ENCODE measurements at places on chromosomes 2 and 18.

DNA sequence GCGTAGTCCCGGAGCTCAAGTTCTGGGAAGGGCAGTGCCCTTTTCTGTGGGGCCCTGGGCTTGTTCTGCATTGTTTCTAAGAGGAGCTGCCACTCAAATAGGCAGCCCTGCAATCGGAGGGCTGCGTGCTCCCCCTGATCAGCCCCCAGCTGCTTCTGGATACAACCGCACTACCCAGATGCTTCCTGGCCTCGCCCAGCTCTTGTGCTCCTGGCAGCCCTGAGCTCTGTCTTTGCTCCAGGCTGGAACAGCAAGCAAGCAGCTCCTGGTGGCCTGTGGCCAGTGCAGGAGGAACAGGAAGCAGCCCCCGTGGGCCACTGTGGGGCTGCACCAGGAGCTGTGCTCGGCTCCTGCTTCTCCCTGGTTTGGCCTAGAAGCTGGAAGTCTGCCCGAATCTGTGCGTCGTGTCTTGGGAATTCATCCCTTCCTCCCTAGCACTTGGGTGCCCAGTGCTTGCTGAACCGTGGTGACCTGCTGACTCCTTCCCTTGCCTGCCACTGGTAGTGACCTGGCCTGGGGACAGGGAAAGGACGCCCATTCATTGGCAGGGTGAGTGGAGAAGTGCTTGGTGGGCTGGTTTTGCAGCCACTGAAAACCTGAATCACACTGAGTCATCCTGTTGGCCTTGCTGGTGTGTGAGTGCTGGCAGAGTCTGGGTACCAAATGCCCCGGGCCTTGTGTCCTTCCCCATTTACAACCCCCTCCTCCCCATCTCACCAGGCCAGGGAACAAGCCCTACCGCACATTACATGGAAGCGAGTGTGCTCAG is 27.3 kb upstream of the NTSR2 start:
- peak; percentile 74 for DNase-seq

GRCh38 chr2:45736757-45737704 is 85.6 kb downstream of the PRKCE start:
- no peak for DNase-seq

GRCh38 chr2:194686569-194686968 is 970.5 kb upstream of the SLC39A10 start:
- no peak for DNase-seq

- no peak for DNase-seq
These were observed 718.8 kb downstream of the DPP10 start for GRCh38 chr2:115161081-115161770.

GRCh38 chr2:41782306-41783158 is 265.3 kb upstream of the PKDCC start:
- no peak for DNase-seq

- DNase-seq: no peak
These were observed 99.2 kb upstream of the SLC8A1 start for GRCh38 chr2:40551081-40551480.

DNA sequence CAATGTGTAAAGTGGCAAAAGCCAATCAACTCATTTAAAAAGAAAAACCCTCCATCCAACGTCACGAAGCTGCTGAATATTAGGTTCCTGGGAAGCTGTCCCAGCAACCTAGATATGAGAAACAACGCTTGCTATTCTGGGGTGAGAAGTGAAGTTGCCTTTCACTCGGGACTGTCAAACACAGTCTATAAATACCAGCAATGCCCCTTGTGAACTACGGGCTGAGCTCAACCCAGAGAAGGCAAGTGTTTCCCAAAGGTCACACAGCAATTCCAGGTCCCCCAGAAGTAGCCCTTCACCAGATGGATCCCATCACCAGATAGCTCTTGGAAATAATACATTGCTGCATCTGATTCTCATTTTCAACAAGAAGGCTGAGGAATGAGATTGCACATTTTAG is 67.9 kb downstream of the BCL11A start:
- DNase-seq: no peak

- no peak for DNase-seq
These were observed 48.4 kb upstream of the NEMP2 start for GRCh38 chr2:190582736-190583506.

DNA sequence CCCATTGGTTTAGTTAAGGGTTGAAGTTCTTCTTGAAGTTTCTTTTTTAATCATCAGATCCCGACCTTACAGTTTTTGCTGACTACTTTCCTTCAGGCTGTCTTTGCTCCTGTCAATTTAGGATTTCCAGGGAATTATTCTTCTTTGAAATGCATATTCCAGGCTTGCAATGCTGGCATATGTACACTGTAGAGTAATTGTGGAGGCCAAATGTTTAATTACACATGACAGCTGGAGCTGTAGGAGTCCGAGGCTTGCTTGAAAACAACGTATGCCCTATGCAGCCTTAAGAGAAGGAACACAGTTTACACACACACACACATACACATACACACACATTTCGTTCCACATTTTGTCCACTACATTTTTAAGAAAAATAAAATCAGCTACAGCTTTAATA is 602.3 kb downstream of the TMEM182 start:
- DNase-seq: no peak

DNA sequence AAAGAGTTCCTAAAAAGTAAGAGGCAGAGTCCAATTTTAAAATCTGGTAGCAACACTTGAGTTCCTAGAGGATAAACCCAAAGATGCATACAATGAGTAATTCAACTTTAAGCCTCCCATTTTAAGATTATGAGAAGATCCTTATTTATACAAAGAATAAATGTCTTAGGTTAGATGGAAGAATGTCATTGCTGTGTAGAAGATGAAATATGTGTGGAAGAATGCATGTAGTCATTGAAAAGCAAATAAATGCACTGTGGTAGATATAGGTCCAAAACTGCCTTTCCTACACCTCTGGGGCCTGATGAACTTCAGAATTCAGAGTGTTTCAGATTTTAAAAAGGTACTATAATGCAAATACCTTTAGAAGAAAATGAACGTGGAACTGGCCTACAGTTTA is 58.7 kb upstream of the LRP1B start:
- DNase-seq: no peak

- no peak for DNase-seq
These were observed 69.7 kb downstream of the FEZ2 start for GRCh38 chr2:36528274-36528673.

GRCh38 chr2:217260441-217261115 is 400.7 kb upstream of the TNP1 start:
- DNase-seq: no peak

GRCh38 chr2:199973703-199974102 is 18.3 kb downstream of the MAIP1 start:
- no peak for DNase-seq
